Stimulated activated CD4-positive, alpha-beta T cell treated with anti-CD3 and anti-CD28 coated beads, Interleukin-1b, Interleukin-23, amount 100 ng/mL, for 1 hour (primary cell): ENCODE measurements at places on chromosomes 2 and 18.

DNA sequence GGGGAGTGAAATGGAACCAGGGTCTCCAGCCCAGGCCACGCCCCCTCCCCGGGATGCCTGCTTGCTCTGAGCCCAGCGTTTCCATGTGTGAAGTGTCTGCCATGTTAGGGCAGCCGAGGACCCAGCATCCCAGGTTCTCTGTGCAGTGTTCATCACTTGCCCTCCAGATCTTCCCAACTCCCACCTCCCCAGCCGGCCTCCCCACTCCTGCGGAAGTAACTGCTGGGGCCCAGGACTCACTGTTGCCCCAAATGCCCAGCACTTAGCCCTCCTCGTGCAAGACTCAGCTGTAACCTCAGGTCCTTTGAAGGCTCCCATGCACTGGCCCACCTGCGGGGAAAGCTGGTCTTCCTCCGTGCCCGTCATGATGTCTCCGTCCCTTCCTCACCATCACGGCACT, 9.7 kb upstream of the PXDN start:
- no peak for DNase-seq

DNA sequence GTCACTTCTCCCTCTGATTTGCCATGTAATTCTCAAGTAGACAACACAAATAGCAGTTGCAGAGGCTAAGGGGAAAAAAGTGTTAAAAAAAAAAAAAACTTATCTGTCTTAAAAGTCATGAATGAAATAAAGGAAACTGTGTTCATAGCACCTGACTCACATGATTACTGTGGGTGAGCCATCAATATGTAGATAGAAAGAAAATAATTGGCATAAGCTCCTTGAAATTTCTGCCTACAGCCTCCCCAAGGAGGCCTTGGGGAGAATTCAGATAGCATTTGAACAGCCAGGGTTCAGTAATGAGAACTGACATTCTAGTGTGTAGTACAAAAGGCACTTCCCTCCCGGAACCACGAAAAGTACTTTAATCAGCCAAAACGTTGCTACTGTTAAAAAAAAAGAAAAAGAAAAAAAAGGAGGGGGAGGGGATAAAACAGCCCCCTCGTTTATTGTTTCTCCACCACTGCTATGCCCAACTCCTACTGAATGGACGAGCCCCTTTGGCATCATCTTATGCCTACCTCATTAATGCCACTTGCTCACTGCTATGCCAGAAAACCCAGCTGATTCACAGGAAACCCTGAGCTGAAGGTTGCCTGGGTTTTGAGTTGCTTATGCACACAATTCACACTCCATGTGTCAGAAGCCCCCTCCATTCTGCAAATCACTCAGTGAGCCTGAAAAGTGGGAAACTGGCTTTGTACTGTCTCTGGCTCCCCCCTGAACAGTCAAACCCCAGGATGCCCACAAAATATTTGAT, 65.5 kb upstream of the KLF7 start:
- no peak for DNase-seq

- peak; percentile 97 for DNase-seq
These were observed 15.8 kb upstream of the ZAP70 start for GRCh38 chr2:97697252-97698235.

- no peak for DNase-seq
These were observed 2.1 kb upstream of the HES6 start for GRCh38 chr2:238241970-238242369.

DNA sequence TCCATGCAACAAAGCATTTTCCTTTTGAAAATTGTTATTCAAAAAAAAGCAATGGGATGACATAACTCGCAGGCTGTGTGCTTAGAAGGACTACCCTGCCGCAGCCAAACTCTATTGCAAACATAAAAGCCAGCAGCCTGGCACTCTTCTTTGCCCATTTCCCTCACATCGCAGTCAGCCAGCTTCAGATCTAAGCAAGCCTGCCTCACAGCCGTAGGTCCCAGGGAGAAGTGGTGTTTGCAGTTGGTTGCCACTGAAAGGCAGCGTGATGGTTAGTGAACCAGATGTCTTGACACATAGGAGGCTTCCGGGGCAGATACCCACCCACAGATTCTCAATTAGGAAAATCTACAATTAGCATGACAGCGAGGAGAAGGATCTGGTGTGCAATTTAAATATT, 655.2 kb downstream of the RNF144A start:
- no peak for DNase-seq

GRCh38 chr2:6637330-6637729, 228.4 kb downstream of the CMPK2 start:
- DNase-seq, result no peak

DNA sequence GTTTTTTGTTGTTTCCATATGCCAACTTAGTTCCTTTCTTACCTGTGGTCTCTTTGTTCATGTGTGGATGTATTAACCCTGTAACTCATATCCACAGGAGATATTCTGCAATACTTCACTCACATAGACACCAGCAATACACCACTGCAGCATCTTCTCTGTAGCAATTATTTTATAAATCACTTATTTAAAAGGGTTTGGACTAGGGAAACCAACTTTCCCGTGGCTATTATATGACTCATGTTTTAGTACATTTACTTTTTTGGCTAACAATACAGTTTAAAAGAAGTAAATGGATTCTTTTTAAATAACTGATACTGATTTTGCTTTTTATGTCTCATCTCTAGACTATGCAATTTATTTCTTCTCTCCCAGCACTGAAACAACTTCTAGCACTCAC, 488.9 kb downstream of the MBD2 start:
- DNase-seq, result no peak

DNA sequence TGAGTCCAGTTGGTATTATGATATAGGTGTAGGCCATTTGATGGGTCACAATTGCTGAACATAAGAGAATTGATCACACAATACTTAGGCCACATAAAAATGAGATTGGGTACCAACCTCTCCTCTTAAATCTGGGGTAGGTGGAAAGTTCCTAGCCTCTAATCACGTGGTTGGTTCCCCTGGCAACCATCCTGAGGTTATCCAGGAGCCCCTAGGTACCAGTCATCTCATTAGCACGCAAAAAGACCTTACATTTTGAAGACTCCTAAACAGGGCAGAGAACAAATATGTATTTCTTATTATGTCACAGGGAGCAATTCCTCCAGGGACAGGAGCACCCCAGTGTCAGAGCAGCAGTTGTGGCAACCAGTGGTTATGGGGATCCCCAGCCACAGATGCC, 12.7 kb upstream of the SELENOI start:
- DNase-seq, result no peak

- DNase-seq, result no peak
These were observed 13.5 kb downstream of the ABCG8 start for GRCh38 chr2:43852196-43852730.

DNA sequence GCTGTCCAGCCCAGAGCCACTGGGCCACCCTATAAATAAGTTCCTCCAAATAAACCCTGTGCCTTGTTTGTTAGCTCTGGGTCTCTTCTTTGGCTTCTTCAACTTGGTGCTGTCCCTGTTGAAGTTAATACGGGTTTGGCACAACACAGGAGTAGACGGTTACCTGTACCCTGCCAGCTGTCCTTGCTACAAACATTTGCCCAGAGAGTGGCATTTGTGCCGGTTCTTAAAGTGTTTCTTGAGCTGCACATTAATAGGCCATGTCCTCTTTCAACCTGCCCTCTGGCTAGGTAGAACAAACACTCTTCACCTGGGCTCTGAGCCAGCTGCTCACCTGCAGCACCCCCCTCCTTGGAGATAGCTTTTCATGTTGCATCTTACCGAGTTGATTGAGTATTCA, 139.2 kb downstream of the NEDD4L start:
- DNase-seq, result no peak

DNA sequence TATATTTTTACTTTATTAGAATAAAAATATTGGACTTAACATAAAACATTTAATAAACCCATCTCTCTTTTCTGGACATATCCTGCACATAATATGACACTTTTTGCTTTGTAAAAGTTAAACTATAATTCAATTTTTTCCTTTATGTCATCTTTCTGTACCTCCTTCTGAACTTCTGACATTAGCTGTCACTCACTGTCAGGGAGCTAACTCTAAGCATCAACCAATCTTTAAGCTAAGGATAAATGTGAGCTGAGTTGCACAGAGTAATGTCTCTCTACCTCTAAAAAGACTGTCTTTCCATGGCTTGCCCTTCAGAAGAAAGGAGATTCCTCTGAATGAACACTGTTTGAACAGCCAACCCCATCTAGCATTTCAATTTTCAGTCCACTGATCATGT, 948.6 kb upstream of the CHAC2 start:
- no peak for DNase-seq

GRCh38 chr18:33700513-33700976, 122.5 kb downstream of the ASXL3 start:
- no peak for DNase-seq

GRCh38 chr2:101027852-101028251, 25.8 kb downstream of the RPL31 start:
- DNase-seq, result no peak

DNA sequence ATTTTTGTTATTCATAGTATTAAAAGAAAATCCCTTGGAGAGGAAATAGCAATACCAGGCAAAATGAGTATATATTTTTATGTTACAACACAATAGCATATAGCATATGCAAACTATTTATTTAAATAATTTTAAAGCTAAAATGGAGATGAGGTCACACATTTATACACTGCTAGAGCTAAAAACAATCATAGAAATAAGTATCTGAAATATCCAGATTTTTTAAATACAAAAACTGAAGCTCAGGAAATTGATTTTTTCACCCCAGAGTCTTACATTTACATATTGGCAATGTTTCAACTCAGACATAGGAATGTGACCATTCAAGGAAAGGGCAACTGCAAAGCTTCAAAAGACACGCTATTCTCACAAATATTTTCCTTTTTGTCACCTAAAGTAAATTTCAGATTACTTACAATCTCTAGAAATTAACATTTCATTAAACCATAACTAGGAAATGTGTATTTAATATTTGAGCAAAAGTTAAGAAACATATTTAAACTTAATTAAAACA, 8.9 kb downstream of the TFPI start:
- DNase-seq, result no peak

- DNase-seq, result no peak
These were observed 115.2 kb downstream of the FAM210A start for GRCh38 chr18:13611142-13611600.

DNA sequence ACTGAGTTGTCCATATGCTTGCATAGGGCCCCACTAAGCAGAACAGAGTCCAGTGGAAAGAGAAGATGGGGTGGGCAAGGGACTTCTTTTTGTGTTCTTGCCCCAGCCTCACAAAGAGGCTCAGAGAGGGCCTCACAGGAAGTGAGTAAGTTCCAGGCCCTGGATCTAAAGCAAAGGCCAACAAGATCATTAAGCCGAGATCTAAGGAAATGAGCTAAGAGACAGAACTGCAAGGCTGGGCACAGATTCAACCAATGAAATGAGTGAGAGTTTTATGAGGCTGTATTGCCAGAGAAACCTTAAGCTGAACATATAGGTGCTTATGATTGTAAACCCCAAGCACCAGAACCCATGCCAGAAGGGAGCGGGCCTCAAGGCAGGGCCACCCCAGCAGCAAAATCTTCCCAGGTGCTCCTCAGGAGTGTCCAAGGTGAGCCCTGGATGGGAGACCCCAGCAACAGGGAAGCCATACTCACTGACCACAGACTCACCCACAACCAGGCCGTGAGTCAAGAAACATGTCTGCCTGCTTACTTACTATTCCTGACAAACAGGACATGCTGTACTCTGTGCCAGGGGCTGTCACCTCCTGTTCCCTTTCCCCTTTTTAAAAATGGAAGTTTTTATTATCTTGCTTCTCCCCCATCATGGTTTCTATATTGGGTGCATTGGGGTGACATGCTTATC, 40.2 kb downstream of the SLC14A1 start:
- no peak for DNase-seq

DNA sequence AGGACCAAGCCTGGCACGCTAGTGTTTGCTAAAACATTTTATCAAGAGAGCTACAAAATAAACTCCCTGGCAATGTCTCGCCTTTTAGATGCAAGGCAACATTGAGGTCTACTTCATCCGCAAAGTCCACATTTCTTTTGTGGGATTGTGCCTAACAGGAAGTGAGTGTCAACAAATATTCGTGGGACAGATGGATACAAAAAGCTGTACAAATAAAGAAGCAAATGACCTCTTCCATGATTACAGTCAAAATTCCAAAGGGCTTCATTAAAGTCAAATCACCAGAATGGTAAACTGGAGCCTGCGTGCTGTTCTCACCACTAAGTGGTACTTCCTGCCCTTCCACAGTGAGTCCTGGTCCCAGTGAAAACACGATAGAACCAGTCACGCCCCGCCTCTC, 40.4 kb downstream of the L3MBTL4 start:
- no peak for DNase-seq

DNA sequence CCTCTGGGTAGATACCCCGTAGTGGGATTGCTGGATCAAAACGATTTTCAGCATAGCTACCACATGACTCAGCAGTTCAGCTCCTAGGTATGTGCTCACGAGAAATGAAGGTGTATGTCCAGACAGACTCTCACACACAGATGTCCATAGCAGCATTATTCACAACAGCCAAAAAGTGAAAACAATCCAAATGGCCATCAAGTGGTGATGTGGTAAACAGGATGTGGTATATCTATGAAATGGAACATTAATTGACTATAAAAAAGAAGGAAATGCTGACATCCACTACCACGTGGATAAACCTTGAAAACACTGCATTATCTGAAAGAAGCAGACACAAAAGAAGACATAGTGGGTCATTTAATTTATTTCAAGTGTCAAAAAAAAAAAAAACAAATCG, 241.9 kb downstream of the EIPR1 start:
- no peak for DNase-seq

DNA sequence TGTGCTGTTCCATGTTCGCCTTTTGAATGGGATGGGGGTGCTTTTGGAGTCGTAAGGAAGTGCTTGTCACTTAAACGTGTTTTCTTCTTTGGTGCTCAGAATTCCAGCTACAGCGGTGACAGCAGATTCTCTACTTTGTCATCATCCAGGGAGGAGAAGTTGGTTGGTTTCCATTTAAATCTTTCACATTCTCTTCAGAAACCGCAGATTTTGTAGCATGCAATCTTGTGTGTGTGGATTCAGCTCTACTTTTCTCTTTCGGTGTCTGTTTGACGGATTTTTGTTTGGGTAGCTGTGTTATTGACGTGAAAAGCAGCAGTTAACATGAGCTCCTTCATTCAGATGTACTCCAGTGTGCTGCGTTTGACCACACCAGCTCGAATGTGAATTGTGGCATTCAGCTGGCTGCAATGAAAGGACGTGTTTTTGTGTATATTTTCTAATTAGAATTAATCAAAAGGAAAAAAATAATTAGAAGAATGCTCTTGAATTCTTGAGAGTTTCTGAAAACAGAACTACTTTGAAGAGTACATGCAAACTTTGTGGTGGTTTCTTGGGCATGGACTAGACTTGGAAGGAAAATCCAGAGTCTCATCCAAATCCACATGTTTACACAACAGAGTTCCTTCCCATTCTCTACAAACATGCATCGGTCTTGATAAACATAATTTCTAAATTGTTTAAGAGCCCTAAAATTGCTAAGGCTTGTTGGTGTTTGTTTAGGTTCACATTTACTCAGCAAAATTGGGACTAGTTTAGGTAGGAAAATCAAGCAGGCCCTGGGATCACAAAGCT, 68.7 kb upstream of the RBM44 start:
- DNase-seq, result no peak

GRCh38 chr2:189412330-189412953, 28.8 kb upstream of the WDR75 start:
- peak; percentile 14 for DNase-seq
